ENCODE measurements at places on chromosomes 2 and 18.

GRCh38 chr2:64641599-64641998 lies 12.1 kb downstream of the SERTAD2 start:
- no peak for DNase-seq

DNA sequence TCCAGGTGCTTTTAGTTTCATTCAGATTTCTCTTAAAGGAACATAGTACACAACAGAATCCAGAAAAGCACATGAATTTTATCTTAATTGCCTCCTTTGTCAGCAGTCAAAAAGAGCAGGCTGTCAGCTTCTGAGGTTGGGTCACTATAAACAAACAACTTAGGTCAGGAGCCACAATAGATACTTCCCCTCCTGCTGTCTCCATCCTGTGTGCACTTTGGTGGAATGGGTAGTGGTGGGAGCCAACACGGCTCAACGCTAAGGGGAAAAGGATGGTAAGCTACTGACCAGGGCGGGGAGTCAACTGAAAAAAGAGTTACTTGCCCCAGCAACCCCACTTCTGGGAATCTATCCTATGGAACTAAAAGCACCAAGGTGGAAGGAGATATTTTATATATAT lies 121.9 kb downstream of the PAX3 start:
- DNase-seq: no peak

DNA sequence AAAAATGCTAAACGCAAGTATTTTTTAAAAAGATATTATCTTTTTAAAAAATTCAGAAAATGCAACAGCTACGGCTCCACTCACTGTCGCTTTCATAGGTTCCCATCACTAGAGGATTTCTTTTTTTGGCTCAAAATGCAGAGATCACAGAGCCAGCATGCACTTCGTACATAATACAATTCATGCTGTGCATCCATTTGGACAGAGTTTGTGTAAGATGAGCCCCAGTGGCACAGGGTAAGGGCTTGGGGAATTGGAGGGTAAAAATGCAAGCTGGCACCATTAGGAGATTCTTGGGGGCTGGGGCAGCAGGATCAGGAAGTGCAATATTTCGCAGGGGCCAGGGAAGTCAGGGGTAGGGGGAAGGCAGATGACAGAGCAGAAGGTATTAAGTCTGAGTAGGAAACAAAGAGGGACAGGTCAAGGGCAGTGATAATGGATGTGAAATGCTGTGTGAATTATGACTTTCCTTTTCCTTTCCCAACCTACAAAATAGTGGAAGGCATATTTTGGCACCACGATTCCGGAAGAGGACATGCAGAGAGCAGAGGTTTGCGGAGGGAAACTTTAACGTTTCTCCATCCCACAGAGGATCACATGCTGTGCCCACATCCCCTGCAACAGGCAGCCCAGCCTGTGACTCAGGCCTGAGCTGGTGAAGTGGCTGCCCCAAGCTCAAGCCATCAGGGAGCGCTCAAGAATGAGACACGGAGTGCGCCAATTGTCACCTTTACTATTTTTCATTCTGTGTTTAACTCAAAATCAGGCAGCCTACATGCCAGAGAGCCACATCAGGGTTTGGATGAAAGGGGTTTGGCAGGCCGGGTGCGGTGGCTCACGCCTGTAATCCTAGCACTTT lies 4.7 kb downstream of the CAPG start:
- peak; percentile 41 for DNase-seq

DNA sequence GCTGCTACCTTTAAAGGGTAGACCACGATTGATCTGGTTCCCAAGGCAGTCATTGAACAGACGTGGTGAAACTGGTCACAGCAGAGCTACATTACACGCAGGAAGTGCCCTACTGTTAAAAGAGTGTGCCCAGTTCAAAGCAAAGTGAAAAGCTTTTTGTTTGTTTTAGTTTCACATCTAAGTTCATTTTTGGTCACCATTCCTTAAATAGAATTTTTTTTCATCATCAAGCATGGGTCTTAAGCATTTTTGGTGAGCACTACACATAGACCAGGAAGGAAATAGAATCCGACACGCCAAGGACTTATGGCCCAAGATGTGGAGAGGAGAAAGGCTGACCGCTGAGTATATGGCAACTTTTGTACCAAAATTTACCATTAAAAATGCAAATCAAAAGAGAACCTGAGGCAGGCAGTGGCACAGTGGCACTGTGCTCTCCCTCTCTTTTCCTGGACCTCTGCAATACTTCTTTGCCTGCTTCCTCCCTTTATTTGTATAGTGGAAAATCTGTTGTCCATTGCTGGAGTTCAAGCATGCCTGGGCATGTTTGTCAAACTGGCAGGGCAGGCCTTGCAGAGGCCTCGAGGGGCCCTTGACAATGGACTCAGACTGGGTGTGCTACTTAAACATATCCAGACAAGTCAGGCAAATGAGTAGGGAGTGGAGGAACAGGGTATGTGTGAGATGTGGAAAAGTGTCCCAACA lies 42.6 kb upstream of the HNRNPA3 start:
- DNase-seq: peak; percentile 4

- DNase-seq: peak; percentile 46
Observed at GRCh38 chr2:152134488-152135280, 35.8 kb upstream of the CACNB4 start.

- DNase-seq: peak; percentile 26
Observed at GRCh38 chr2:176642074-176642473, 372.8 kb downstream of the MTX2 start.

DNA sequence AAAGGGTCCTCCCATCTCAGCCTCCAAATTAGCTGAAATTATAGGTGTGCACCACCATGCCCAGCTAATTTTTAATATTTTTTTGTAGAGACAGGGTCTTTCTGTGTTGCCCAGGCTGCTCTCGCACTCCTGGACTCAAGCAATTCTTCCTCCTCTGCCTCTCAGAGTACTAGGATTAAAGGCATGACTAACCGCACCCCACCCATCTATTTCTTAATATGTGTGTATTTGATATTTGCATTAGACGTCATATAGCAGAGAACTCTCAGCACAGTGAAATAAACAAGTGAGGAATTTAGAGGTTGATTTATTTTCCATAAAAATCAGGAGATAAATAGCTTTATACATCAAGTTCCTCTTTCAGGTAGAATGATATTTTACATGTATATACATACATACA lies 213.5 kb downstream of the FSIP2 start:
- DNase-seq: no peak

- no peak for DNase-seq
Observed at GRCh38 chr18:36533446-36534153, 236.1 kb downstream of the FHOD3 start.

GRCh38 chr2:107259408-107260195 lies 373.6 kb upstream of the ST6GAL2 start:
- DNase-seq: no peak

All from adipocyte (in vitro differentiated cells).